ENCODE measurements at places on chromosomes 5 and 9.

GRCh38 chr9:133160742-133161546 is 2.8 kb downstream of the GBGT1 start:
- no peak for DNase-seq

DNA sequence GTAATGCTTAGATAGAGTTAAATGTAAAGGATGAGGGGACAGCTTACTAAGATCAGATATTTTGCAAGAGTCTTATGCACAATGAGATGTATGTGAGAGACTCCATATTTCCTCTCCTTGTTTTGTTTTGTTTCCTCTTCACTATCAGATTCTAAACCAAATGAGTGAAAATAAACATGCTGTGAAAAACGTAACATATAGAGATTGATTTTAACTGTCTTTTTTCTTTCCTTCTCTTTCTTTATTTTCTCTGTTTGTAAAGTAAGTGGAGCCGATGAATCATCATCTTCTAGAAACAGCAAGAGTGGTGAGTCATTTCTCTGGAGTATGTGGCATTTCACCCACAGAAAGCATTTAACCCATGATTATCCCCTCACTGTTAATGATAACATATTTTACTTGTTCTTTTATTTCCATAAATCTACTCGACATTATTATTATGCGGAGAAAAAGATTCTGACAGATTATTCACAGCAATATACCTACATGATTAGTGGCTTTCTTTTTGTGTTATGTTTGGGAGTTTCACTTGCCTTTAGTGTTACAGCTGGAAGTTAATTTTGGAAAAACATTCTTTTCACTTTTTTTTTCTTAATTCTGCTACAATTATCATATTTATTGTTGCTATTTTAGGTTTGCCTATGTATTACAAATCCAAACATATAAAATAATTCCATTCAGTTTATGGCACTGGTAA is 2.1 kb upstream of the ANXA1 start:
- DNase-seq = no peak

- DNase-seq = no peak
These were observed 126.9 kb downstream of the TLE1 start for GRCh38 chr9:81562231-81563019.

- no peak for DNase-seq
These were observed 107.2 kb upstream of the STC2 start for GRCh38 chr5:173435447-173435846.

- DNase-seq = no peak
These were observed 264.9 kb upstream of the EFNA5 start for GRCh38 chr5:107935645-107936044.

DNA sequence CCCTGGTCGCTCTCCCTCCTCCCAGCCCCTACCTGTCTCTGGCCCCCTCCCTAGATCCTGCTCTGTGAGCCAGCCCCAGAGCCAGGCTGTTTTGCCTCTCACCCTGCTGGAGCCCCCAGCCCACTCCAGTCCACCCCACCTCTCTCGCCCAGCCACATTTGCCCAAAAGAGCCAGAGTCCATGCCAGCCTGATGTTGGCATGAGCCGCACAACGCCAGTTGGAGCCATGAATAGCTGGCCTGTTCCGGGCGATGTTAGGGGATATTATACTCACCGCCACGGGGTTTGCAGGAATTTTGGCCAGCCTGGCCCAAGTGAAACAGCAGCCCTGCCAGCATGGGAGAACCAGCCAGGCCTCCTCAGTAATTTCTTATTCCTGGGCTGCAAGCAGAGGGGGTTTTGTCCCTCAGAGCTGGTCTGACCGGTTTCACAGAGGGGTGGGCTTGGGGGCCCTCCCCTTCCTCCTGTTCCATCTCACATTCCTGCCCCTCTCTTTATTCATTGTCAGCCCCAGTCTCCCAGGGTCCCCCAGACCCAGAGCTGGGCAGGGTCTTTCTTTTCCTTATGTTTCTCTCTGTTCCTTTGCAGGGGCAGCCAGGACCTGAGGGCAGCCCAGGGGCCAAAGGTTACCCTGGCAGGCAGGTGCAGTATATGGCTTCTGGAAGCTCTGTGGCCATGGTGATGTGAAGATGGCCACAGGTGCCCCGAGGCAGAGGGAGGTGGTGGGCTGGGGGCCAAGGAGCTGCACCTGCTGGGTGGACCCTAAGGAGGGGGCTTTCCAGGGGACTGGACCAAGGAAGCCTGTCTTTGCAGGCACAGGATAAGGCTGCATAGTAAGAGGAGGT is 50.1 kb downstream of the COL27A1 start:
- DNase-seq = no peak

- no peak for DNase-seq
These were observed 44.6 kb upstream of the RUFY1 start for GRCh38 chr5:179505636-179506261.

- no peak for DNase-seq
These were observed 1.6 kb upstream of the TXN start for GRCh38 chr9:110257956-110258355.

- no peak for DNase-seq
These were observed 10.4 kb downstream of the TMOD1 start for GRCh38 chr9:97511655-97512427.

DNA sequence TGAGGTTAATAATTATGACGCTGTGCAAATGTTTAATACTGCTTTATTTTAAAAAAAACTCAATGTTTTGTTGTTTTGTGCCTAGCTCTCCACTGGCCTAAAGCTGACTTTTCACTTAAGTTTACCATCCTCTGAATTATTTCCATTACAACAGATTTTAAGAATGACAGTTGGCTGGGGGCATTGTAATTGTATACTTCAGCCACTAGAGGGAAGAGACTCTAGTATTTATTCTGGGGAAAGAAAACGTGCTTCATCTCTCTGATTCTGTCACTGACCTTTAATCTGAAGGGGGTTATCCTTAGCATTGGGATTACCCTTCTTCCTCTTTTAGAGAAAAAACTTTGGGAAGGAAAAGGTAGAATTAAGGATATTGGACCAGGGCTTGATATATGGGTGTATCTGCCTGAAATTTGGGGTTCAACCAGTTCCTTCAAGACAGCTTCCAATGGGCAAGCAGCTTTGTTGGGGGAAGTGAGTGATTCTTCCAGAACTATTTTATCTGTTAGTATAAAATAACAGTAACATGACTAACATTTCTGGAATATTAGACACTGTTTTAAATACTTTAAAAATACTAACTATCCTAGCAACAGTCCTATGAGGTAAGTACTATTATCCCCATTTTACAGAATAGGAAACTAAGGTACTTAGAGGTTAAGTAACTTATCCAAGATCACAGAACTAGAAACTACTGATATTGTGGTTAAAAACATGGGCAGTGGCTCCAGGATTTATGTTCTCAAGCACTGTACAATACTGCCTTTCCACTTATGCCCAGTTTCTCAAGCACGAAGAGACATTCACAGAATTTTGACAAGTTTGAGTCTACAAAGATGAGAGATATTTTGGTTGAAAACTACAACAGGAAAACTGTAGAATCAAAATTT is 208.4 kb downstream of the CD180 start:
- no peak for DNase-seq

DNA sequence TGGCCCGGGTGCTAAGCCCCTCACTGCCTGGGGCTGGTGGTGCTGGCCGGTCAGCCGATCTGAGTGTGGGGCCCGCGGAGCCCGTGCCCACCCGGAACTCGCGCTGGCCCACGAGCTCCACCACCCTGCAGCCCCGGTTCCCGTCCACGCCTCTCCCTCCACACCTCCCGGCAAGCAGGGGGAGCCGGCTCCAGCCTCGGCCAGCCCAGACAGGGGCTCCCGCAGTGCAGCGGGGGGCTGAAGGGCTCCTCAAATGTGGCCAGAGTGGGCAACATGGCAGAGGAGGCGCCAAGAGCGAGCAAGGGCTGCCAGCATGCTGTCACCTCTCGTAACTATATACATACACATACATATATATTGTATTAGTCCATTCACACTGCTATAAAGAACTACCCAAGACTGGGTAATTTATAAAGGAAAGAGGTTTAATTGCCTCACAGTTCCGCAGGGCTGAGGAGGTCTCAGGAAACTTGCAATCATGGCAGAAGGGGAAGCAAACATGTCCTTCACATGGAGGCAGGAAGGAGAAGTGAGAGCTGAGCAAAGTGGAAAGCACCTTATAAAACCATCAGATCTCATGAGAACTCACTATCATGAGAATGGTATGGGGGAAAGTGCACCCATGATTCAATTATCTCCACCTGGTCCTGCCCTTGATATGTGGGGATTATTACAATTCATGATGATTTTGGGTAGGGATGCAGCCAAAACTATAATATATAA is 56.8 kb downstream of the LIX1 start:
- DNase-seq = no peak

GRCh38 chr5:105695941-105696340 is 1974.8 kb downstream of the EFNA5 start:
- DNase-seq = no peak

GRCh38 chr9:123757547-123757946 is 172.4 kb downstream of the DENND1A start:
- DNase-seq = no peak

DNA sequence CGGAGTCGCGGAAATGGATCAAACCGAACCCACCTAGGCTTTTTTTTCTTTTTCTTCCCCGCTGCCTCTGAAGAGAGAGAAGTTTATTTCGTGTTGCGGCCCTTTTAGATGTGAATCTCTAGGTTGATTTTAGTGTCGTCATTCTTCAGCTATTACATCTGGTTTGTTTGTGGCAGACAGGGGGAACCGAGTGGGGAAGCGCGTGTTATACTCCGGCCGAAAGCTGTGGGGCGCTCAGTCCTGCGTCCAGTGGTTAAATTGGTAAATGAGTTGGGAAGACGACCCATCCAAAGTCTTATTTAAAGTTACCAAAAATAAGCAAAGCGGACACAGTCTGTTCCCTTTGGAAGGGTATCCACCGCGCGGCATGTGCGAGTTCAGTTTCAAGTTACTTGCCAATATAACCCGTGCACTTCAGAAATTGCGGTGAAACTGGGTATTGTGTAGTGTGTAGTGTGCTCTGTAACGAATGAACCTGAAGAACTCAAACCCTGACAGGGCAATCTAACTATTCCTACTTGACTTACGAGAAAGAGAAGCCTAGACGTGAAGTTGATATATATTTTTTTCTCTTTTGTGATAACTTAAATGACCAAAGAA is 1.3 kb downstream of the MAN2A1 start:
- peak; percentile 15 for DNase-seq
